Stimulated activated CD8-positive, alpha-beta memory T cell treated with anti-CD3 and anti-CD28 coated beads, Interleukin-4, amount 100 ng/mL, for 48 hours (primary cell): ENCODE measurements at places on chromosomes 5 and 9.
A peak's percentile ranks its signal among the peaks of the same experiment; 100 is the strongest.

DNA sequence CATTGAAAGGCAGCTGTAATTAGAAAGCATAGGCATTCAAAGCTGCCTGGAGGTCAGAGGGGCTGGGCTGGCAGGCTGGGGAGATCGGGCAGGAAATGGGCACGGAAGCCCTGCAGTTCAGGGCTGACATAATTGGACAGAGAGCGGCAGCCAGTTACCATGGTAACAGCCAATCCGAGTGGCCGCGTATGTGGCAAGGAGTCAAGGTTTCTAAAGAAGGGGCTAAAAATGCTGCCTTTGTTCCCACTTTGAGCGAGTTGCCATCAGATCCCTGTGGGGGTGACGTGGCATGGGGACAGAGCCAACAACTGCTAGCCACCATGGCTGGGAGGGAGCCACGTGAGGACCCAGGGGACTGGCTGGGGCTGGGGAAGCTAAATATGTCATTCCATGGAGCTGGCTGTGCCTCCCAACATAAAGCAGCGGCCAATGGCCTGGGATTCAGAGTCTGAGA lies 44.7 kb upstream of the NDFIP1 start:
- peak; percentile 54 for DNase-seq

DNA sequence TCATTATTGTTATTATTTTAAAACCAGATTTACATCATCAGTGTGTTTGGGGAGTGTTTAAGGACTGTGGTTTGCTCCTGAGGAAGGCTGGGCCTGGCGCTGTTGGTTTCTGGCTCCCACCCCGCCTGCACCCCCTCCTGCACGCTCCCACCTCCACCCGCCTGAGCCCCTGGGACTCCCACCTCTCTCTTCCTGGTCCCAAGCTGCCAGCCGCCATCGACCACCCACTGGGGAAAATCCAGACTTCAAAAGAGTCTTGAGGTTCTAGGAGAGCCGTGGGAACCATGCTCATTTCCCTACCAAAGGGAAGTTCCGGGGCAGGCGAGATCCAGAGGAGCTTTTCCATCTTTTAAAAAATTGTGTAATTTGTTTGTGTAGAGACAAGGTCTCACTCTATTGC lies 35.0 kb upstream of the FUBP3 start:
- no peak for DNase-seq

GRCh38 chr5:124789104-124789605 lies 42.7 kb upstream of the ZNF608 start:
- DNase-seq = no peak

GRCh38 chr5:33425314-33425713 lies 15.5 kb upstream of the TARS1 start:
- no peak for DNase-seq

GRCh38 chr5:172575816-172576545 lies 65.1 kb upstream of the NEURL1B start:
- DNase-seq = no peak

GRCh38 chr5:92653730-92654461 lies 927.1 kb downstream of the NR2F1-AS1 start:
- DNase-seq = no peak

DNA sequence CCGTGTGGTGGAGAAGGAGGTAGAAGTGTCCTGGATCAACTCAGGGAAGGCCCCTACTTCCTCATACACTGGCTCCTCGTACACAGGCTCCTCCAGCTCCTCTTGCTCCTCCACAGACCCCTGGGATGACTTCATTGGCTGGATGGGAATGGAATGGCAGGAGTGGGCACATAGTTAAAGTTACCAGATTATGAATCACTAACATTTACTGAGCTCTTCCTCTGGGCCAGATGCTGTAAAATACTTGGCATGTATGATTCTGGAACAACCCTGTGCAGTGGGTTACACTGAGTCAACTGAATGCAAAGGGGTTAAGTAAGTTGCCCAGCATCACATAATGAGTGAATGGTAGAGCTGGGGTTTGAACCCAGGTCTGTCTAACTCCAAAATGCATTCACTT lies 3.1 kb upstream of the FCHSD1 start:
- DNase-seq = no peak

DNA sequence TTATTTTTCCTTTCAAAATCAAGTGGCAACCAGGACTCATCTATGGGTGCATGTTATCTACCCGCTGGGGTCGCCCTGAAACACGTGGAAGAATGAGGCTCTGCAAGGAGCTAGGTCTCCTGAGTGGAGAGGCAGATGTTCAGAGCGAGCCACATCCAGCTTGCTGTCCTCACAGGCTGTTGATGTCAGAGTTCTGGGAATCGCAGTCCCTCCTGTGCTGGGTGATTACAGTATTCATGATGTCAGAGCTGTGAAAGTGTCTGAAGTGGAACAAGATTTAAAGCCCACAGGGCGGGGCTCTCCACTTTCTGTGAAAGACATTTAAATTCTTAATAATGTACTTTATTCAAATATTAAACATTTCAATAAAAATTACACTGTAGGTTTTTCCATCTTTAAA lies 24.4 kb upstream of the LMX1B start:
- DNase-seq = no peak

GRCh38 chr9:84583866-84584265 lies 85.7 kb upstream of the NTRK2 start:
- no peak for DNase-seq
